ENCODE measurements at places on chromosomes 11 and 22.

GRCh38 chr11:17924713-17925112, 88.1 kb downstream of the SERGEF start:
- DNase-seq, result no peak

DNA sequence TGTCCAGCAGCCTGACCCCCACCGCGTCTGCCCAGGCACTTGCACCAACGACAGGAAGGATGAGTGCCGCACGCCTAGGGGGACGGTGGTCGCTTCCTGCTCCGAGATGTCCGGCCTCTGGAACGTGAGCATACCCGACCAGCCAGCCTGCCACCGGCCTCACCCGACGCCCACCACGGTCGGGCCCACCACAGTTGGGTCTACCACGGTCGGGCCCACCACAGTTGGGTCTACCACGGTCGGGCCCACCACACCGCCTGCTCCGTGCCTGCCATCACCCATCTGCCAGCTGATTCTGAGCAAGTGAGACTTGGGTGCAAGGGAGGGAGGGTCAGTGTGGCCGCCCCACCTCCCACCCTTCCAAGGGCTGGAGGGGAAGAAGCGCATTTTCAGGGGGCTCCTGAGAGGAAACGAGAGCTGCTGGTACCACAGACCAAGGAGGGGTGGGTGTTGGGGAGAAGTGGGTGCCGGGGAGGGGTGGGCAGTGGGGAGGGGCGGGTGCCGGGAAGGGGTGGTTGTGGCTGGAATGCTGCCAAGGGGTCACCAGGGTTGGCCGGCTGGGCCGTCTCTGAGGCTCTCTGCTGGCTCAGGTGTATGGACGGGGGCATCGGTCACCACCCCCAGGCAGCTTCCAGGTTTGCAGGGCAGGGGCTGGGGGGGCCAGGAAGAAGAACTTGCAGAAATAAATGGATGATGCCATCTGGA, 27.7 kb upstream of the MUC5B start:
- DNase-seq, result no peak

DNA sequence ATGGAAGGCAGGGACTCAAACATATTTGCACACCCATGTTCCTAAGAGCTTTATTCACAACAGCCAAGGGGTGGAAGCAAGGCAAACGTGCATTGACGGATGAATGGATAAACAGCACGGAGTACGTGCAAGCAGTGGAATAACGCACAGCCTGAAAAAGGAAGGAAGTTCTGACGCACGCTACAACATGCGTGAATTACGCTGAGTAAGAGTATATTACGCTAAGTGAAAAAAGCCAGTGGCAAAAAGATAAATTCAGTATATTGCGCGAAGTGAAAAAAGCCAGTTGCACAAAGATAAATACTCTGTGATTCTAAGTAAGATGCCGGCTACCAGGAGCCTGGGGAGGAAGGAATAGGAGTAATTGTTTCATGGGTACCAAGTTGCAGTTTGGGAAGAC, 19.5 kb downstream of the PHF21B start:
- DNase-seq, result no peak

GRCh38 chr11:59510941-59511589, at the start of gene OR4D9:
TSS of gene OR4D9 (plus strand) at chr11:59511539. CDS start at chr11:59514913, 3,374 bp downstream.
- peak; percentile 16 for DNase-seq

GRCh38 chr11:131815590-131815989, 445.2 kb downstream of the NTM start:
- DNase-seq, result no peak

DNA sequence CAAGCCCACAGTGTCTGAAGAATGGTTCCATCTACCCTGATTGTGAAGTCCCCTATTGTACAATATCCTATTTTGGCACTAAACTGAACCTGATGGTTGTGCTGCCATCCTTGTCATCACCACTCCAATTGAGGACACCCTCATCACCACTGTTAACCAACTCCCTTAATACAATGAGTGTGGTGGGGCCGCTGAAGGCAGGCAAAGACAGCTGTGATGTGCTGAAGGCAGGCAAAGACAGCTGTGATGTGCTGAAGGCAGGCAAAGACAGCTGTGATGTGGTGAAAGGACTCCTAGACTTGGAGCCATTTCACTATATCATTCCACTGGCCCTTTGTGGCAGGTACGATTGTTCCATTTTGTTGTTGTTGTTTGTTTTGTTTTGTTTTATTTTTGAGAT, 481.6 kb downstream of the SOX6 start:
- no peak for DNase-seq

GRCh38 chr11:120399307-120399706, 63.1 kb downstream of the ARHGEF12 start:
- DNase-seq, result no peak

- no peak for DNase-seq
These were observed 25.6 kb upstream of the NRIP3 start for GRCh38 chr11:9029422-9029821.

DNA sequence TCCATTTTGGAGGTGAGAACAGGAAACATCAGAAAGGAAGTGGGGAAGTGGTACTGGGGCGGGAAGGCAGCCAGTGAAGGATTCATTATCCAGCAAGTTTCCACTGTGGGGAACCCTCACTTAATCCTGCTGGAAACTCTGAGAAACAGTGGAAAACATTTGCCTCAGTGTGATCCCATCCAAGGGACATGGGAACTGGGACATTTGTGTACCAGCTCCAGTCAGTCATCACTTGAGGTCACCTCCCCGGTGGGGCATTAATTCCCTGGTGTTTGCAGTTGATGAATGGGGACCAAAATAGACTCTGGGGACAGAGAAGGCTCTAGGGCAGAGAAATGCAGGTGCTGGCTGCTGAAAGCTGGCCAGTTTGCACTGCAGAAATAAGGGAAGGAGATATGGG, 599.9 kb downstream of the BUD13 start:
- DNase-seq, result no peak

DNA sequence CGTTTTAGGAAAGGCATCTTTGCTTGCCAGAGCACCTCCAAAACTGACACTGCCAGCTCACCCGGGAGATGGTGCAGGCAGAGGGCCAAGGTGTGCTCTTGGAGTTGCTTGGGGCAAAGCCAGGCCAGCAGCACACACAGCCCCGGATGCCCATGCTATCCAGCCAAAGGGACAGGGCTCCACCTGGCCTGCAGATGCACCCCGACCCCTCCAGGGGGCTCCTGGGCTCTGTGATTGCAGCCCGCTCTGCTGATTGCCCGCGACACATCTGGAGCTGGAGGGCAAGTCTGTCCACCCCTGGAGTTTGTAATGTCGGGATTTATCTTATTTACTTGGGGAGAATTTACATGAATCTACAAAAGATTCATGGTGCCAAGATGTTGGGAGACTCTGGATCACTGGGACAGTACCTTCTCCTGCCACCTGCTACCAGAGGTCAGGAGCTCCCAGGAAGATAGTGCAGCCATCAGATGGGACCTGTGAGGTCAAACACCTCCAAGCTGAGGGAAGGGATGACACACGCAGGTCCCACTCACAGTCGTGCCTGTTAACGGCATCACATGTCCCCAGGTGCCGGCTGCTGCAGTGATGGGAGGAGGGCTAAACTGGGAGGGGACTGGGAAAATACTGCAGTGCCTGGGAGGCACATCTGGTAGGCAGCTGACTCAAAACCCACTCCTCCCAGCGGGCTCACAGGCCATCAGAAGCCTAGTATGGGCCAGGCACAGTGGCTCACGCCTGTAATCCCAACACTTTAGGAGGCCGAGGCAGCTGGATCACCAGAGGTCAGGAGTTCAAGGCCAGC, 17.2 kb downstream of the CBX7 start:
- DNase-seq, result peak; percentile 46

DNA sequence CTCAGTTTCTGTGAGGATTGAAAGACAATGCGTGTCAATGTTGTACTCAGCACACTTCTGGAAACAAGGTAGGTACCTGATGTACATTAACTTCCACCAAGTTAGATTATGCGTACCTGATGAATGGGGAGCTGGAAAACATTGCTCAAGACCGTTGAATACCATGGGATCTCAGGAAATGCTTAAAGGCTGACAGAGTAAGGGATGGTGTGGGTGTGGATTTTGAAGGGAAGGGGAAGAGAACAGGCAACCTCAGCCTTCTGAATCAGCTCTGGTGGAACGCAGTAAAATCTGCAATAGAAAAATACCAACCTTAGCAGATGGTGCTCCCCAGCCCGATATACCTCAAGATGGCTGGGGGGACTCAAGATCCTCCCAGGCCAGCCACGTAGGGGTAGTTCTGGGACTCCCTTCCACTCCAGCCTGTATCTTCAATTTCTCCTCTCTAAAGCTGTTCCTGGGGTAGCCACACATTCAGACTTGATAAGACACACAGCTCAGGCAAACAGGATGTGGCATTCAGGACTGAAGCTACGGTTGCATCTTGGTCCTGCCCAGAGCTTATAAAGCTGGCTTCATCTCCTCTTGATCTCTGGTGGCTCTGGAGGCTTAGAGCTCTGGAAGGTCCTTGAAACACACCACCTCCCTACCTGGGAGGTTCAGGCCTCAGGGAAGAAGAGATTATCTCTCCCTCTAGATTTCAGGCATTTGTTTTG, 111.8 kb downstream of the CTNND1 start:
- DNase-seq, result no peak
